ENCODE measurements at places on chromosomes 5 and 9. TPM values are rescaled to one million over a fixed set of nuclear protein-coding genes. Genes with fewer than 3 reads are reported as not detected.

TXNDC8 gene
- not detected for total RNA-seq

GRCh38 chr5:148042881-148043280 is 20.9 kb upstream of the SPINK5 start:
- DNase-seq = no peak

FCN2 gene
- not detected for total RNA-seq

DNA sequence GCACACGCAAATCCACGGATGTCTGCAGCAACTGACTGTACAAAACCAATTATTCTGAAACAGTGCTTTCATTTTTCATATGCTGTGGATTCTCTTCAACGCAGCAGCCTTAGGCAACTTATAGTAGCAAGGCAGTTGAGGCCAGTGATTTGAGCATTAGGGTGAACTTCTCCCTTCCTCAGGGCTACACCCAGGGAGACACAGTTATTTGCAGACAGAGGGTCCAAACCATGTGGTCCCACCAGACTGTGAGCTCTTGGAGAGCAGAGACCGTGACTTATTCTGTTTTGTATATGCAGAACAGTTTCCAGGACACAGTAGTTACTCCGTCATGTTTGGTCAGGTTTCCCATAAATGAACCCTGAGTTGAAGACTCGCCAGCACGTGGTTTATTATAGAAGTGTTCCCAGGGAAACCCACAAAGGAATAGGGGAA is 19.0 kb upstream of the WHRN start:
- DNase-seq = no peak

- no peak for DNase-seq
Measured at GRCh38 chr5:35073160-35073559, 25.4 kb upstream of the AGXT2 start.

GRCh38 chr5:159100025-159100781 is 487 bp upstream of the EBF1 start:
- peak; percentile 94 for DNase-seq

GRCh38 chr9:135079018-135079417 is 8.4 kb upstream of the OLFM1 start:
- peak; percentile 22 for DNase-seq

DNA sequence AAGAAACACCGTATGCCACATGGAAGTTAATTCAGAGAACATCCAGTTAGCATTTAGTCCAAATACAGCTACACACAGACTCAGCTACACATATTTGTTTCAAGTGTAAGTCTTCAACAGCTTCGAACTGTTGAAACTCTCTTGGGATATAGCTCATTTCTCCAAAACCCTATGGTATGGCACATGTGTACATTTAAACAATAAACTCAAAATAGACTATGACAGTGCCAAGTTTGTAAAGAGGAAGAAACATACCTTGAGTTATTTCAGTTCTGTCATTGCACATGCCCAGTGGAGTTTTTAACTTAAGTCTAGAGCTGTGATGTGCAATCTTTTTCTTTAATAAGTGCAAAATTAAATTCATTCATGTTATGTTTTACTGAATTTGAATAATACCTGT is 155.1 kb upstream of the RAI14 start:
- DNase-seq = no peak

GRCh38 chr9:131636593-131636992 is 91.3 kb downstream of the PRRT1B start:
- peak; percentile 27 for DNase-seq

DNA sequence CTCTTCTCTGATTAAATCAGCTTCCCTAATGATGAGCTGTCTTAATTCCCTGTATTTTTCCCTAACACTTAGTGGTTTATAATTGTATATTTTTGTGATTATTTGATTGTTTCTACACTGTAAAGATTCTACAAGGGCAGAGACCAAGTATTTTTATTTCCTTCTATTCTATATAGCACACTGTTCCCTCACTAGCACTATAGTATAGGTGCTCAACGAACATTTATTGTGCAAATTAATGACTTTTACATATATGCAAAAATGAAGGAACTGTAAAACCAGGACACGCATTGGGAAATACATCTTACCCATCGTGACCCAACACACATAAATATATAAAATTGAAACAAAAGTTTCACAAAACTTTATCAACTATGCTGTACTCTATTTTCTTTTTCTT is 7.6 kb downstream of the KDM4C start:
- DNase-seq = no peak

SPATA31A3 gene
- not detected for total RNA-seq

GRCh38 chr5:135578685-135579341 is at the start of gene CXCL14:
TSS of gene CXCL14 (minus strand) at chr5:135578991. CDS start at chr5:135578778, 213 bp downstream.
- DNase-seq = peak; percentile 76

GRCh38 chr9:34545497-34545896 is 22.7 kb upstream of the ENHO start:
- no peak for DNase-seq

DNA sequence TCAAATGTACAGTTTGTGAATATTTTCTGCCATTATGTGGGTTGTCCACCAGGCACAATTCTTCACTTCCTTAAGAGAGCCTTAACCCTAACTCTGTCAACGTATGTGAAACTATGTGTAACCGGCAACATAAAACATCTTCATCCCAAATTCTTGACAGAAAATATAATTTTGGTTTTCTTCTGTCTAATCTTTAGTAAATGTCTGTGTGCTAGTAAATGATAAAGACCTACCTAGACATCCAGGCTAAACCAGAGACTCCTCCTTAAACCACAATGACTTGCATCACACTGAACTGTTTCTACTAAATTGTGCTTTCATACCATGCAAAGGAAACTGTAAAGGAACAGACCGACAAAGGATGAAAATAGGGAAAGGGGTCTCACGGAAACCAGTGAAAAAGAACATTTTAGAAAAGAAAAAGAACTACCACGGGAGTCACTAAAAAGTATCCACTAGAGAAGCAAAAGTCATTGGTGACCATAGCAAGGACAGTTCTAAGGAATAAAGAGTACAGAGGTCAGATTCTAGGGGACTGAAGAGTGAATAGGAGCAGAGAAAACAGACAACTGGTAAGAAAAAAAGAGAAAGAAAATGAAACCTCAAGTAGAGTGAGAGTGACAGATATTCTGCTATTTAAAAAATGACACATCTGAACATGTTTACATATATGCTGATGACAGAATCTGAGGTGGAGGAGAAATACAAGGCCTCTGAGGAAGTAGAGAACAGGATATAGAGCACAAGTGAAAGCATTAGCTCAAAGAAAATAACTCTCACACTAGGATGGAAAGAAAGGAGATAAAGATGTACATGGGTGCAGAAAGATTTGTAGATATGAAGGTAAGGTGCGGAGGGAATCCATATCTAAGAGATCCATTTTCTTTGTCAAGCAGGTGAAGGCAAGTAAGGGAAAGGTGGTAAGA is 49.4 kb downstream of the FNIP1 start:
- no peak for DNase-seq

ALDH7A1 gene
- 63.0 TPM for total RNA-seq

DNA sequence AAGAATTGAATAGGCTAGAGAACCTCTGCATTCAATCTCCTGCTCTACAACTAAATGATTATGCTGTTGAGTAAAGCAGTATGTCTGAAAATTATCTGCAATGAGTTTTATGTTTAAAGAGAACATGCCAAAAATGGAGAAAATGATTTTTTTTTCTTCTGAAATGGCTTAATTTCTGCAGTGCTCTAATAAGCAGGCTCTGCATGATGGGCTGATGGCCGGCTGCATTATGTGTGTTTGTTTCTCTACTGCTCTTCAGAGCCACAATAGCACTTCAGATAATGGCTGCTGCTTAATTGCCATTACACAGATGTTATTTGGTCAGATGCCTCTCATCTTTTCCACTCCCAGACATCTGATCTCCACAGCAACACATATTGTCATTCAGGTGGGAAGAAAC is 286.4 kb upstream of the DMAC1 start:
- no peak for DNase-seq

DNA sequence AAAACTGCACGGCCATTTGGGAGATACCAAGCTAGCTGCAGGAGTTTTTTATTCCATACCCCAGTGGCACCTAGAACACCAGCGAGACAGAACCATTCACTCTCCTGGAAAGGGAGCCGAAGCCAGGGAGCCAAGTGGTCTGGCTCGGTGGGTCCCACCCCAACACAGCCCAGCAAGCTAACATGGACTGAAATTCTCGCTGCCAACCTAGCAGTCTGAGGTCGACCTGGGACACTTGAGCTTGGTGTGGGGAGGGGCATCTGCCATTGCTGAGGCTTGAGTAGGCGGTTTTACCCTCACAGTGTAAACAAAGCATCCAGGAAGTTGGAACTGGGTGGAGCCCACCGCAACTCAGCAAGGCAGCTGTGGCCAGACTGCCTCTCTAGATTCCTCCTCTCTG is 108.9 kb upstream of the CHD1 start:
- DNase-seq = no peak

DNA sequence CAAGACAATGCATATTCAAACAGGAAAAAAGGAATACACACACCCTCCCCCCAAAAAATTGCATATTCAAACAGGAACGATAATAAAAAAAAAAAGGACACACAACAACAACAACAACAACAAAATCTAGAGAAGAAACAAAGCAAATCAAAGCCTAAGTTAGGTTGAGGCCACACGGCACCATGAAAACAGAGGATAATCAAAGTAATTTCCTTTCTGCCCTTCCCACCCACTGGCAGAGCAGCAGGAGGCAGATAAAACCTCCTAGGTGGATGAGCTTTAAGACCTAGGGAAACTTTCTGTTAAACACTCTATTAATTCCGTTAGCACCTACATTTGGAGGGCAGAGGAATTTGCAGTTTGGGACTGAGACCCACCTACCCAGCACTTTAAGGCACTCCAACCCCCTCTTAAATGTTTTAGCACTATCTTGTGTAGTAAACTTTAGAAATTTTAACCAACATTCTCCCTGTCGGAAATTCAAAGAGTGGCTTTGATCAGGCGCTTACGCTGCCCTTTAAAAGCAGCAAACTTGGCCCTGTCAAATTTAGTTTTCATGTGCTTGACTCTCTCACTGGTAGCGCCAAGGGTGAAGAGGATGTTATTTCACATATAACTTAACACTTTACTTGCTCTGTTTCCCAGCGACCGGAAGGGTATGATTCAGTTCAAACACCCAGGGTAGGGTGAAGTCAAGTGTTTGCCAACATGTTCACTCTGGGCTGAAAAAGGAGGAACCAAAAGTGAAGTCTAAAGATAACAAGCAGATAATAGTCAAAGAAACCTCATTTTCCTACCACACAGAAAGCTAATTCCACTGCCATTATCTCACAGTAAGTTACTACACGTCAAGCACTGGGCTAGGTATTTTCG is 9.2 kb downstream of the ENC1 start:
- DNase-seq = no peak

- no peak for DNase-seq
Measured at GRCh38 chr5:157714596-157714864, 16.7 kb upstream of the THG1L start.

- DNase-seq = no peak
Measured at GRCh38 chr5:65919773-65920172, 6.6 kb upstream of the ERBIN start.

DNA sequence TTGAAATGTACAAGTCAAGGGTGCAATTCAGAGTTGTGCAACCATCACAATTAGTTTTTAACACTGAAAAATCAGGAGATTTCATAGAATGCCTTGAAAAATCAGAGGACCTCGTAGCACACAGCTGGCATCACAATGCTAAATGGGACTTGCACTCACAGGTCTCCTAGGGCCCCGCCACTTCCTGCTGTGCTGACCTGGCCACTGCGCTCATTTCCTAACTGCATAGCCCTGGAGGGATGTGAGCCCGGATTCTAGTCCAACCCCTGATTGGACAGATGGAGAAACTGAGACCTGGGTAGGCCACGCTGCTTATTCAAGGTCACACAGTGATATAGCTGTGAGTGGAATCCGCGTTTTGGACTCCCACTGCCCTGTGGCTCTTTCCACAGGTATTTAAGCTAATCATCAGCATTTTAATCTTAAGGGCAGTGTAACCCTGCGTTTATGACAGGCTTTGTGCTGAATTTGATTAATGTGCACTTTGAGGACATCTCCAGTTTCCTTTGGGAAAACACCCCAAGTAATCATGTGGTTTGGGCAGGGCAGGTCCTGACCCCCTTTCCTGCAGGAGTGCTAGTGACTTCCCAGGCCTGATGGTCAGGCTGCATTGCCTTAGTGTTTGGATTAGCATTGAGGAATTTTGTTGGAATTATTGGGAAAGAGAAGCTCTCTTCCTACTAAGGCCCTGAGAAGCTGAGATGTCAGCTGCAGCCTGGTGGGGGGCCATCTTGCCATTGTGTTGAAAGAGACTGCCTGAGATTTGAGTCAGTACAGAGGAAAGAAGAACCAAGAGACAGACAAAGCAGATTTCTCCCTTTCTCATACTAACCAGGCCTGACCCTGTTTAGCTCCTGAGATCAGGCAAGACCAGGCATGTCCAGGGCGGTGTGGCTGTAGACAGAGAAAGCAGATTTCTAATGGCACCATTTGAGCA is 36.2 kb downstream of the STC2 start:
- no peak for DNase-seq

DNA sequence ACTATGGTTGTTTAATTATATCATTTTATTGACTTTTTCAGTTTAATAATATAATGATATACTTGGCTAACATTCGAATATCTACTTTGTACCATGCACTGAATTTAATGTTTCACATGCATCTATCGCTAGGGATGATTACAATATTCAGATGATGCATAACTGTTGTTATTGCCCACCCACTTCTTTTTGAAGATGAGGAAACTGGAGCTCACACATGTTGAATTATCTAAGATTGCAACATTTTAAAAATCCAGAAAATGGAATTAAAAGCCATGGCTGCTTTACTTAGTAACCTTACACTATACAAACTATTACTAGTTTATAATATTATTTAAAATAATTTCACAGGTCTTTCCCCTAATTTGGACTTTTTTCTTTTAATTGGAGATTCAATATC is 171.7 kb downstream of the TLR4 start:
- DNase-seq = no peak

- DNase-seq = no peak
Measured at GRCh38 chr9:35501946-35502345, 12.0 kb downstream of the RUSC2 start.

- DNase-seq = no peak
Measured at GRCh38 chr5:151707567-151707966, 20.9 kb upstream of the SPARC start.

SLC6A18 gene
- not detected for total RNA-seq
